ENCODE measurements at places on chromosomes 5 and 9.

- DNase-seq, result no peak
Observed at GRCh38 chr5:123579410-123579809, 67.4 kb downstream of the CSNK1G3 start.

DNA sequence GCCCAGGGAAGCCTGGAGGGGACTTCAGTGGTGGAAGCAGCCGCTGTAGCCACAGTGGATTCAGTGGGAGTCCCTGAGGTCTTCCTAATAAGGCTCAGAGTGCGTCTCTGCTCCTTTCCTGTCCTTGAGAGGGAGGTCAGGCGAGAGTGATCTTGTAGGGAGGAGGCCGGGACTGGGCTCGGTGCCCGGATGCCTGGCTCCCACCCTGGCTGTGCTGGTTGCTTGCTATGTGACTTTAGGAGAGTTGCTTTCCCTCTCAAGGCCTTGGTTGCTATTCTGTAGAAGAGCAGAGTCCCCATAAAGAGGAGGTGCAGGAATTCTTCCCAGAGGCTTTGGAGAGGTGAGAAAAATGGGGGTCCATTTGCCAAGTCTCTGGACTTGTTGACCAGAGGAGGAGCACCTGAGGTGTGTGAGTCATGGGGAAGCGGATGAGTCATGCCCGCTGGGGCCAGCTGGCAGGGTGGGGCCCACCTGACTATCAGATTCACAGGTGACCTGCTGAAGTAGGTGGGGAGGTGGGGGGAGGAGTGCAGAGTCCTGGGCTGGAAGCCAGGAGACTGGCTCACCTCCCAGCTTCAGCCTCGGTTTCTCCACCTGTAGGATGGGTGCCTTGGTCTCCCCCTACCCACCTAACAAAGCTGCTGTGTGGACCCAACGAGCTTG is 13.8 kb downstream of the GSN start:
- DNase-seq, result no peak

GRCh38 chr5:148343046-148343407 is 7.7 kb downstream of the SPINK9 start:
- no peak for DNase-seq

- no peak for DNase-seq
Observed at GRCh38 chr5:9615331-9615730, 14.8 kb downstream of the TAS2R1 start.

DNA sequence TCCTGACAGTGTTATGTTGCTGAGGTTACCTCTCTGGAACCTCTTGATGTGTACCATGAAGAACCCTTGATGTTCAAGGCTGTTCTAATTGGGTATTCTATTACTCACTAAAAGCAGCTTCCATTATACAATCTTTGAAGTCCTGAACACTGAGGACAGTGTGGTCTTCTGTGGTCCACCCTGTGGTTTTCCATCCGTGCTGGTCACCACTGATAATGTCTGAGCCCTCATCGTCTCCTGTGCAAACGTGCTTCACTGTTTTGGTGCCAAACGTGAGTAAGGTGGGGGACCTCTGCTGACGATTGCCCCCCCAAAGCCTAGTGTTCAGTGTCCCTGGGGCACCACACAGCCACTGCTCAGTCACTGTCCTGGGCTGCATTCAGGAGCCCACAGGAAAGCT is 259.7 kb upstream of the ANKRD55 start:
- DNase-seq, result no peak

GRCh38 chr5:113171520-113171919 is 194.9 kb downstream of the DCP2 start:
- DNase-seq, result no peak

- no peak for DNase-seq
Observed at GRCh38 chr5:39850291-39850690, 425.5 kb upstream of the DAB2 start.

GRCh38 chr5:100409660-100410151 is 125.5 kb upstream of the FAM174A start:
- no peak for DNase-seq

GRCh38 chr9:111458139-111459009 is 25.8 kb downstream of the ECPAS start:
- no peak for DNase-seq

DNA sequence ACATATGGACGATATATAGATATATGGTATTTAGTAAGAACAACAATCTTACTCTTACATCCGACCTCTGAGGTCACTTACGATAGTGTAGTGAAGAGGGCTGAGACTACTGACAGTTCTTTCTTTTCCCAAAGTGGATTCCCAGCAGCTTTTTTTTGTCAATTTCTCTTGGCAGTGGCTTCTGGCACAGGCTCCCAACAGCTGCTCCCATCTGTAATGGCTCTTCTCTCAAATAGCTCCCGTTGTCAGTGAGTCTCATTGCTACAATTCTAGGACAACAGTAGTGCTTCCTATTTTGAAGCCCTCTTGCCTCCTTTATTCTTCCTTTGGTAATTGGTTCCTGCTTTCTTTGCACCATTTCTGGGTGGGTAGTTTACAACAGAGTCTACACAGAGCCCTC is 68.4 kb downstream of the SLC25A46 start:
- no peak for DNase-seq
